ENCODE measurements at places on chromosomes 1 and 21.

GRCh38 chr21:17784604-17785402, 34.4 kb downstream of the C21orf91 start:
- no peak for DNase-seq

DNA sequence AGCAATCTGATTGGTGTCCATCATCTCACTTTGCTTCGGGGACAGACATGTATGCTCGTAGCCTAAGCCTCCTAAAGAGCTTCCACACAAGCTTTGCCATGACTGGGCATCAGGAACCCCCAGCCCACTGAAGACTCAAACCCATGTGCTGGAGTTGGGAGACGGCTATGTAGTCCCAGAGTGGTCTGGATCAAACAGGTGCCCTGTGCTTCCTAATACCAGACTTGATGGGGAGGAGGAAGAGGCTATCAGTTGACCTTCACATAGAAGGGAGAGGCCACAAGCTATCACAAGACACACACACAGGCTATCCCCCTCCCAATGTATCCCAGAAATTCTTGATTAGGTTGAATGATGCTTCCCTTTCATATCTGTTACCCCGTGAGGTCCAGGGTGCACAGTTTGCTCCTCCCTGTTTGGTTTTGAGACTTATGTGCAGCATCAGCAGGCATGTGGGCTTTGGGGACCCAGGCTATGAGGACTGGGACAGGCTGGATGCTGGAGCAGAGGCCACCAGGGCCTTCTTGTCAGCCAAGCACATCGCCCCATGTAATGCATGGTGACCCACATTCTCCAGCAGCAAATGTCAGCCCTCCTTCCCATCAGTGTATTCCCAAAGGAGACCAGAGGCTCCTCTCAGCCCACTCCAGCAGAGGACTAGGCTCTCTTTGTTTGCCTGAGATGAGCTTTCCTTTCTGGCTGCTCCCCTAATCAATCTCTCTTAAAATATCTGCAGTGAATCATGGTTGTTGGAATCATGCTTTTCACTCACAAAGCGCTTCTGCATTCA, 159.8 kb downstream of the GRIK3 start:
- DNase-seq: no peak

- no peak for DNase-seq
These were observed 254.8 kb downstream of the LTN1 start for GRCh38 chr21:28737674-28738419.

GRCh38 chr1:58813361-58813760, 29.5 kb upstream of the JUN start:
- no peak for DNase-seq

GRCh38 chr1:24015221-24016210, 35.4 kb upstream of the SRSF10 start:
- peak; percentile 69 for DNase-seq

DNA sequence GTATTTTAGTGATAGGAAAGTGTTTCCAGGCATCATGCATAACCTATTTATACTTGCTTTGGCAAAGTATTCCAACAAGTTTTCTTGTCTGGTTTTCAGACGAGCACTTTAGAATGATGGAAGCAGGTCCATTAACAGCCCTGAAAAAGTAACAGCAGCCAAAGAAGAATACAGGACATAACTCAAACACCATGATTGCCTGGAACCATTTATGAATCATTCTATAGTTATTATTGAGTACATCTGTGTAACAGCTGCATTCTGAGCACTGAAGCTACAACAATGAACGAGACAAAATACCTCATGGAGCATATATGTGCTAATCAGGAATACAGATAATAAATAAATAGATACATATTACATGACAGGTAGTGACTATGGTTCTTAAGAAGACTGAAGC, 12.6 kb downstream of the IL10RB start:
- peak; percentile 63 for DNase-seq

GRCh38 chr21:44802396-44803153, 955 bp upstream of the UBE2G2 start:
- DNase-seq: peak; percentile 33

DNA sequence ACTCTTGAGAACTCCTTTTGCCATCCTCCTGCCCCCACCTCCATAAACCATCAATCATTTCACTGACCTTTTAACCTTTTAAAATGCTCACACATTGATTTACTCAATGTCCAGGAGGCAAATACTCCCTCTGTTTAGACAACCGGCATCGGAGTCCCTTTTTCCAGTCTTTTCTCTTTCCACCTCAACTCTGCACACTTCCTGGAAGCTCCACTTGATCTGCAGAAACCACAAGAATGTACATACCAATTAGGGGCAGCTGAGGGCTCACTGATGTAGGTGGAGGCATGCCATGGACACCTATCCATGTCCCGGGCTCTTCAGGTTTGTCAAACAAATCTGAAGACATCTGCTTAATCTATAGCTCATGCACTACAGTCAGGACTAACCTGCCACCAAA, 5.3 kb upstream of the AMIGO1 start:
- DNase-seq: no peak
